Activated CD4-positive, alpha-beta memory T cell treated with anti-CD3 and anti-CD28 coated beads for 36 hours (primary cell): ENCODE measurements at places on chromosomes 7 and 10. TPM values are rescaled to one million over a fixed set of nuclear protein-coding genes. Genes with fewer than 3 reads are reported as not detected.

DNA sequence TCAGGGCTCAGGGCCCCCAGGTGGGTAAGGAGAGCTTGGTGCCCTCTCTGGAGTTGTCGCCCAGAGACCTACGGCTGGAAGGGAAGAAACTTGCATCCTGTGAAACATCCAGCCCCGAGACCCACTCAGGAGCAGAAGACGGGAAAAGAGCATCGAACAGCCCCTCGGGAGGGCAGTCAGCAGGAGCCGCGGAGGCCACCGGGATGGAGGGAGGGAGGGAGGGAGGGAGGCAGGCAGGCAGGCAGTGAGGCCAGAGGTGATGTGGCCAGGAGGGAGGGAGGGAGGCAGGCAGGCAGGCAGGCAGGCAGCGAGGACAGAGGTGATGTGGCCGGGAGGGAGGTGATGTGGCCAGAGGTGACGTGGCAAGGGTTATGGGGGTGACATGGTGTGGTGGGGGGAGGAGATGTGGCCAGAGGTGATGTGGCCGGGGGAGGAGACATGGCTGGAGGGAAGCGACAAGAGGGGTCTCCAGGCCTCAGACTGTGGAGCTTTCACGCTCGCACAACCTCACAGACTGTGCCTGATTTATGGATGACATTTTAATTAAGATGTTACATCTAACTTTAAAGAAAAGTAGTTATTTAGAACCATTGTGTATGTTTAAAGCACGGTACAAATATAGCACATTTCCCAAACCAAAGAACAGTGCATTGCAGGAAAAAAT is 141.1 kb downstream of the DIP2C start:
- no peak overlapping the region for H3K27ac ChIP-seq
- no peaks in the 10 kb centered on the region for H3K36me3 ChIP-seq
- peaks cover 6% of the 10 kb centered on the region for H3K4me1 ChIP-seq
- H3K27me3 ChIP-seq, result peaks cover 8% of the 10 kb centered on the region

GNAT3 gene
- not detected for total RNA-seq

GRCh38 chr7:129434675-129435318 is 565 bp downstream of the STRIP2 start:
- peak overlapping the region; percentile 83 for H3K27ac ChIP-seq
- peaks cover 23% of the 10 kb centered on the region for H3K36me3 ChIP-seq
- peak overlapping the region; percentile 86 for H3K4me3 ChIP-seq
- peaks cover 34% of the 10 kb centered on the region for H3K4me1 ChIP-seq

SPDYE9 gene
- not detected for total RNA-seq

DNA sequence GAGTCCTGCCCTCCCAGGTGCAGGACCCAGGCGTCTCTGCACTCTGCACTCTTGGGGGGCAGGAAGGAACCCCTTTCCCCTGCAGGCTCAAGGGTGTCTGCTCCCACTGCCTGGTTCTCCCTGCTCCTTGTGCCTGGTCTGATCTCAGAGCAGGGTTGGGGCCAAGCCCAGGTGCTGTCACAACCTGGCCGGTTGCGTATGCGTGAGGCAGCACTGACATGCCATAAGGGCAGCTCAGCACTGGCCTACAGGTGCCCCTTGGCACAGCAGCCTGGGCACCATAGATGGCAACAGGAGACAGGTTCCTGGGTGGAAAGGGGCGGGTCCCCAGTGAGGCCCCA is 33.2 kb downstream of the DKK1 start:
- no peaks in the 10 kb centered on the region for H3K36me3 ChIP-seq
- no peaks in the 10 kb centered on the region for H3K27me3 ChIP-seq
- no peak overlapping the region for H3K4me3 ChIP-seq

GRCh38 chr7:2440608-2441245 is 35.5 kb downstream of the GRIFIN start:
- H3K4me3 ChIP-seq, result no peak overlapping the region
- H3K4me1 ChIP-seq, result no peaks in the 10 kb centered on the region
- no peak for DNase-seq
- H3K36me3 ChIP-seq, result no peaks in the 10 kb centered on the region
- H3K27ac ChIP-seq, result no peak overlapping the region

GATA3 gene
- total RNA-seq, result 46.3 TPM

DNA sequence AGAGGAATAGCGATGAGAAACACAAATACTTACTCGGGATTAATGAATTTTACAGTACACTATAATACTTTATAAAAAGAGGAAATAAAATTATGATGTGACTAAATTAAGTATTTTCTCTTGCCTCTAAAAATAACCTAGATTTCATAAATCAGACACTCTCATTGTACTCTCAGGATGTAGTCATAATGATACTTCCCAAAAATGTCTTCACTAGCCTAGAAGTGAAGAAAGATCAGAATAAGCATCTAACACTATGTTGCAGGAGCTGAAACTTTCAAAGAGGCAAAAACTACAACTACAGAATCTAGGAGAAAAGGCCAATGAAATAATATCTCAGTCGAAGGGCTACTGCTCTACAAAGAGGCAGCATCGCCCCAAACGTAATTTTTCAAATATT is 49.4 kb downstream of the DNAJC1 start:
- H3K4me1 ChIP-seq, result peaks cover 2% of the 10 kb centered on the region
- no peaks in the 10 kb centered on the region for H3K27me3 ChIP-seq
- no peak overlapping the region for H3K27ac ChIP-seq
- H3K4me3 ChIP-seq, result no peak overlapping the region
- no peaks in the 10 kb centered on the region for H3K36me3 ChIP-seq
